Omental fat pad (tissue), 4 donors: ENCODE measurements at places on chromosomes 16 and 17.

DNA sequence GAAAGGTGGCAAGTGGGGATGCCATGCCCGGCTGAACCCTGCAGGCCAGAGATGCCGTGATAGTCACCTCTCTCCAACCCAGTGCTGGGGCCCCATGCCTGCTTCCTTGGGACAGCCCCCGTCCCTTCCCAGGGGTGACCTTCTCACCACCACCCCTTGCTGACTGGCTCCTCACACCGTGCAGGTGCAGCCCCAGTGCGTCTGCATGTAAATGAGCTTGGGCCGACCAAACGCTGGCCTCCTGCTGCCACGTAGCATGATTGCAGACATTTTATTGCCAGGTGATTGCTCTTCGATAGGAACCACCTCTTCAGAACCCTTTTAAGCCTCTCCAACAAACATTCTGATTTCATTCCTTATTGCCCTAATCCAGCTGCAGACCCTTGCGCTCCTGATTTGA, 32.5 kb downstream of the ASIC2 start:
- no peak for DNase-seq

- DNase-seq: no peak
Measured at GRCh38 chr17:77704048-77704815, 254.3 kb upstream of the TNRC6C start.

GRCh38 chr16:63928421-63928820, 1193.4 kb downstream of the CDH11 start:
- DNase-seq: no peak

GRCh38 chr17:43927060-43927864, 15.0 kb downstream of the PPY start:
- DNase-seq: no peak

- no peak for DNase-seq
Measured at GRCh38 chr16:87698241-87698640, 67.5 kb downstream of the KLHDC4 start.

DNA sequence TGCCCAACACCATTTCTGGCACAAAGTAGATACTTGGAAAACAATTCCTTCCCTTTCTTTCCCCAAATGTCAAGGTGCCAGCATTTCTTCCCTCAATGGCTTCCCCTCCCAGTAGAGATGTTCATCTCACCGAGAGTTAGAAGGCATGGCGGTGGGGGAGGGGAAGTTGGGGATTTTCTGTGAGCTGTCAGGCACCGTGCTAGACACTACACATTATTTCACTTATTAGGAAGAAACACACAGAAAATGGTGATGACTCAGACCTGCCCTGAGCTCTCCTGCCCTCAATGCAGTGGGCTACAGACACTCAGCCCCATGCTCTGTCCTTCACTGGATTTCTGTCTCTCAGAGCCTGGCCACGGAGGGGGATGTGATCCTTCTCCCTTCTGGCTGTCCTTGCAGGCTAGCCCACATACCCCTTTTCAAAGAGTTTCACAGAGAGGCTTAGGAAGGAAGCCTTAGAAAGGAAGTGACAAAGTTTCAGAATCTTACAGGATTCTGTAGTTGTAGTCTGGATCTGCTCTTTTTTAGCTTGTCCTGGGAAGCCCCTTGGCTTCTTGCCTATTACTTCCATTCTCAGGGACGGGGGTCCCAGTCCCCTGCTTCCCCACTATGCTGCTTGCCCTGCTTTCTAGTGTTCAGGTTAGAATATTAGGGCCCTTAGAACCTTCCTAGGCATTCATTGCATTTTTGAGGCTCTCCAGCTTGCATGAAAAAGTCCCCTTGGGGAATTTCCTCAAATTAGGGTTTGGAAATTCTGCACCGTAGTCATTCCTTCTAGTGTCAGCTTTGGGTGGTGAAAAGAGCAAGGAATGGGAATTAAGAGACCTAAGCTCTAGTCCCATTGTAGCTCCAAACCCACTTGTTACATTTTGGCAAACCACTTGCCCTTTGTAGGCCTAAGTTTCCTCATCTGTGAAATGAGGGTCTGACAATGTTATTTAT, 12.2 kb upstream of the CCL5 start:
- no peak for DNase-seq
